Aorta (tissue), 5 donors: ENCODE measurements at places on chromosomes 11 and 22. TPM values are rescaled to one million over a fixed set of nuclear protein-coding genes. Genes with fewer than 3 reads are reported as not detected.

TMEM191C gene
- 0.55 TPM for total RNA-seq

- no peak for DNase-seq
These were observed 6.0 kb upstream of the SGSM3 start for GRCh38 chr22:40364431-40364830.

- DNase-seq = no peak
These were observed 54.9 kb downstream of the TRIM44 start for GRCh38 chr11:35717520-35717919.

TUB gene
- 12.9 TPM for total RNA-seq

- DNase-seq = no peak
These were observed 49.7 kb downstream of the EXT2 start for GRCh38 chr11:44145011-44145775.

LRRC10B gene
- 2.8 TPM for total RNA-seq

MMP8 gene
- 0.42 TPM for total RNA-seq

ACTN3 gene
- total RNA-seq = 3.0 TPM

DNA sequence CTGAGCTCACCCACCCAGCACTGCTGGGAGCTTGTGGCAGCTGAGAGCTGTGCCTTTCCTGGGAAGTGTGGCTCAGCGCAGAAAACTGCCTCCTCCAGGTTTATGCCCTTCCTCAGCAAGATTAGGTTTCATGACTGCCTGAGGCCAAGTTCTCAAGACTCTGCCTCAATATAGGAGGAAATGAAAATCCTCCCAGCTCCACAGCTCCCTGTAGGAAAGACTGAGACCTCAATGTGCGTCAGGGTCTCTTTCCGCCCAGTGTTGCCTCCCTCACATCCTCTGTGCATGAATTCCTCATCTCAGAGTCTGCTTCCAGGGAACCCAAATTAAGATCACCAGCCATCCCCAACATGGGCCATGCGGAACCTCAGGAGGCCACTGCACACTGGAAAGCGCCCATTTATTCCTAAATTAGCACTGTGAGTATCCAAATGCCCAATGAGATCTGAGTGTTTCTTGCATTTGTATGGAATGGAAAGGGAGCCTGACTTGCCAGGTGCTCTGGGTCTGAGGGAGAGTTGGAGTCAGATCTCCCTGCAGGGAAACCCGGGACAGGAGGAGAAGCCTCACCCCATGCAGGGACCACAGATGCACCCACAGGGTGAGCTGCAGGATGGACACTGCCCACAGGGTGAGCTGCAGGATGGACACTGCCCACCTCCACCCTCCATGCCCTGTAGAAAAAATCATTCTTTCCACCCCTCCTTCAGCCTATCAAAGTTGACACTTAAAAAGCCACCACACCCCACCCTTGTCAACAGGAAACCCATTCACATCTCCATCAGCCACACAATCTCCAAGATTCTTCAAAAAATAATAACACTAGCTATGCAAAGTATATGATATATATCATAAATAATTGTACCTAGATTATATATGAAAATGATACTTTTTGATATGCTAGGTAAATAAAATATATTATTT is 97.4 kb upstream of the IGLL5 start:
- DNase-seq = no peak

DNA sequence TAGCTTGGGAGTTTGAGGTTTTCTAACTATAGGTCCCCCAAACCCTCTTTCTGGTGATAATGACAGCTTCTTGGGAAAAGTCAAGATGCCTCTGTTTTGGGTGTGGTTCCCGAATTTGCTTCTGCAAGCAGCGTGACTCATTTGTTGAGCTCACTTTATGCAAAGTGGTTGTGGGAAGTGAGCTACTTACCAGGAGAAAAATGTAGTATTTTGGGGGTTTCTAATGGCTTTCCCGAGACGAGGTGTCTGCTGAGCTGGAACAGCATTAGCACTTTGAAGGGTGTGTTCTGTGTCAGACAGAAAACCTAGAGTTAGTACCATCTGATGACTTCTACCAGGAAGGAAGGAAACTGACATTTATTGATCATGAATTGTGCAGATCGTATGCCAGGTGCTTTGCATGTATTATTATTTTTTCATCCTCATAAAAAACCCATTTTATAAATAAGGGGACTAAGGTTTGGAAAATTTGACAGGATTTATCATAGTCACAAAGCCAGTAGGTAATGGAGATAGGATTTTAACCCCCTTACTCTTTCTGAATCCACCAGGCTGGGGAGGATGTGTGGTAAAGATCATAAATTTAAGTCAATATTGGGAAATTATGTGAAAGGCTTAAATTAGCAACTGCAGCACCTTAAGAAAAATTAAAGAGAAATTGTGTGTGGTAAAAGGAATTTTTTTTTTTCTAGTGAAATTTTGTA is 108.8 kb upstream of the CD44 start:
- DNase-seq = no peak

- DNase-seq = no peak
These were observed 74.8 kb downstream of the KIAA1671 start for GRCh38 chr22:25027043-25027906.

- no peak for DNase-seq
These were observed 31.8 kb upstream of the FLI1 start for GRCh38 chr11:128662076-128662475.

DNA sequence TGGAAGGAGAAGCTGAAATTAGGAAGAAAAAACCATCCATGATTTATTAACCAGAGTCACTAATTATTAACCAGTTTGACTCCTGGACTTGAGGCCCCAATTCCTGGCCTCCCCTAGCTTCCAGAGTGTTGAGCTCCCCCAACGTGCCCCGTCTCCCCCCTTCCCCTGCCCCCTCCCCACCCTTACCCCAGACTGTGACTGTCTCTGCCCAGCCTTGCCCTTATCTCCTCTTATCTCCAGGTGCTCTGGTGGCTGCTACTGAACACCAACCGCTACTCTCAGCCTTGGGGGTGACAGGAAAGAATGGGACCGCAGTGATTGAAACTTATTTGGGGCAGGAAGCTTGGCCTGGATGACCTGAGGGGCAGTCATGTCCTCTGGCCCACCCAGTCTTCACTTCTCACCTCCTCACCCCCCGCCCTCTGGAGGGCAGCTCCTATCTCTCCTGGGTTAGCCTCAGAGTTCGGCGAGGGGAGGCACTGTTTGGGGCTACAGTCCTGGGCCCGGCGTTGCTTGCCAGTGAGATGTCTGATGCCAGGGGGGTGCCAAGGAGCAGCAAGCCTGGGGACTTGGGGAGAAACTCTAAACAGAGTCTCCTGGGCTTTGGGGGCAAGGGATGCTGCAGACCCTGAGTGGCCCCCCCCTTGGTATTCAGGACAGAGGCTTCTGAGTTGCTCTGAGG is 15.5 kb downstream of the NECTIN1 start:
- no peak for DNase-seq

DNA sequence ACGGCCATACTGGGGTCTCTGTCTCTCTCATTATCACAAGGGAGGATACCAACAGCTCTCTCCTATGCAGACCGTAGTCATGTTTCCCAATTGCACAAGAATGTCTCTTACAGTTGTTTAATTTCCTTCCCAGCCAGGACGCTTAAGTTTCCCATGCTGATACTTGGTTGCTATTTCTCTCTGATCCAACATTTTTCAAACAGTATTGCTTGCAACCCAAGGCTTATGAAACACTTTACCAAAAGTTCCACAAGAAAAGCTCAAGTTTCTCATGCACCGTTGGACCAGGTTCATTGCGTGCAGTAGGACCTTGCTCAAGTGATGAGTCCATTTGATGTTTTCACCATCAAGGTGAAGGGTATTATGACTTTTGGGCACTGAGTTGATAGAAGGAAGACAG is 46.6 kb downstream of the GGTLC2 start:
- no peak for DNase-seq

DNA sequence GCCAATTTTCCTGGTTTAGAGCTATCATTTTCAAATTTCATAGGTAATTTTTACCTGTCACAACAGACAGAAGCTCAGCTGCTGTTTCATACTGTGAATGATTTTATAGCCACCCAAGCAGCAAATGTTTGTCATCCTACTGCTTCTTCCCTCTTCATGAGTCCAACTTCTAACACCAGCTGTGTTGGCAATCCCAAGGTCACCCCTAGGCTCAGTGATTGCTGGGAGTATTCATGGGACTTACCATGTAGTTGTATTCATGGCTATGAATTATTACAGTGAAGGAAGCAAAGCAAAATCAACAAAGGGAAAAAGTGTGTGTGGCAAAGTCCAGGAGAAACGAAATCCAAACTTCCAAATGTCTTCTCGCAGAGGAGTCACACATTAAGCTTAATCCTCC is 28.5 kb downstream of the CUL5 start:
- DNase-seq = no peak

CCDC89 gene
- total RNA-seq = 1.1 TPM

YAP1 gene
- 393 TPM for total RNA-seq

DNA sequence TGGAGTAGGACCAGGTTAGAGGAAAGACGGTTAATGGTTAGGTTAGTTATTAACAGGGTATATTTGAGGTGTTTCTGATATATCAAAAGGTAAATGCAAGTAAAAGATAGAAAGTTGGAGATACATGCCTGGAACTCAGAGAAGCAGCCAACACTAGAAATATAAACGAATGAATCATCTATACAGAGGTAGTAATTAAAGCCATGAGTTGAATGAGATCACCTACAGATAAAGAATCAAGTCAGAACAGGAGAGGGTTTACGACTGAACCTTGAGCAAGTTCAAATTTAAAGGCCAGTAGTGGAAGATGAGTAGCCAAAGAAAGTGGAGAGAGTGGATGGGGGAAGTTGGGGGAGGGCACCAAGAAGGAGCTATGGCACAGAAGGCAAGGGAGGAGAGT is 73.9 kb downstream of the SPON1 start:
- DNase-seq = no peak

DNA sequence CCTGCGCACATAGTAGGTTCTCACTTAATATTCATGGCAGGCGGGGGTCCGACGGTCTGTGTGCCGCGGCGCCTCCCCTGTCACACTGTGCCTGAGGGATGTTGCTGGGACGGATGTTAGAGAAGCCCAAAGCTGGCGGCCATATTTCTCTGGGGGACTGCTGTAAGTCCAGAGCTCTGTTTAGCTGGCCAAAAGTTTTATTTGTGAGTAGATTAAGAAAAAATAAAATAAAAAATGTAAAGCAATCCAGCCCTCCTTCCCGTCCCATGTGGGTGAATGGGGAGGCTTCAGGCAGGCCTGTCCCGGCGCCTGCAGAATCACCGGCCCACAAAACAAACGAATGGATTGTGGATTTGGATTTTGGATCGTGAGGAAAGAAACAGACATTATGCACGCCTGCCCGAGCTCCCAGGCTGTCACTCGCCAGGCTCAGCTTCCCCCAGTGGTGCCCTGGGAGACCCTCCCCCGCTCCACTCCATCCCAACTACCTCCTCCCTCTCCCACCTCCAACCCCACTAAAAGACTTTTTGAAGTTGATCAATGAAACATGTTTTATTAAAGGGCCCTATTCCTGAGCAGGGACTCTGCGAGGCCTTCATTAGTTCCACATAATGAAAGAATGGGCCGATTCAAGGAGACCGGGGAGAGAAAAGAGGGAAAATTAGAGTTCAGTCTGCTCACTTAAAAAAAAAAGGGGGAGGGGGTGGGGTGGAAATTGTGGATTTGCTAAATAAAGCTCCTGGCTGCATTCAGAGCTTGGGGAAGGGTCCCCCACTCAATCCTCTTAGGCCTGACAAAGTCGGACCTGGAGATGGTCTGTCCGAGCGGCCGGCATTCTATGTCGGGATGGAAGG is 20.4 kb upstream of the SCUBE1 start:
- no peak for DNase-seq

- no peak for DNase-seq
These were observed 42.0 kb downstream of the MCHR1 start for GRCh38 chr22:40721266-40721665.

GRCh38 chr22:32744176-32744959 is 57.1 kb upstream of the TIMP3 start:
- no peak for DNase-seq

MAPK11 gene
- total RNA-seq = 23.2 TPM

- DNase-seq = peak; percentile 53
These were observed 6.9 kb upstream of the TOMM22 start for GRCh38 chr22:38674888-38675287.

DNA sequence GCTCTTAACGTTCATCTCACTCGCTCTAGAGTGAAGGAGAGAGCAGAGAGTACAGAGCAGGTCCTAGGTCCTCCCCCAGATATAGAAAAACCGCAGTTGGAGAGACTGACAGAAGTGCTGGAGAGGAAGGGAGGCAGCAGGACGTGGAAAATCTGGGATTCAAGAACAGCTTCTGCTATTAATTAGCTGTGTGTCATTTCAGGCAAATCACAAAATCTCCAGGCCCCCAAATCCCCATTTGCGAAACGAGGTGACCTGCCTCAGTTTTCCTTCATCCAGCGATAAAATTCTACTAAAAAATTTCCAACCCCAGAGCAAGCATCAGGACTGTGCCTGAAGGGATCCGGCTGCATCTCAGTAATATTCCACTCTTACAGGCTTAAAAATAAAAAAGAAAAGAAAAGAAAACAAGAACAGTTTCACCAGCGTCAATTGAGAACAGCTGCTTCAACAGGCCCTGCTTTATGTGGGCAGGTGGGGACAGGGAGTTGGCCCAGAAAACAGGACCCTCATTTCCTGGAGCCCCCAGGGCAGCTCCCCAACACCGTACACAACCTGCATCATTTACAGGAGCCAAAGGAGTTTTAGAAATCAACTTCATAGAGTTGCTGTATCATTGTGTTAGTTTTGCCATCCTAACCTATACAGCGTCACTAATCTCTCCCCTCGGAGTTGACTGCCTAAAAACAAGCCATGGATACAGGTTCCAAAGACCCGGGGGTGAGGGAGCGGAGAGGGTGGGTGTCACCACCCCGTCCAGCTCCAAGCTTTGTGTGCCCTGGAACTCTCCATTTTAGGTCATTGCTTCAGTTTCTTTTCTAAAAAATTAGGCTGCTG is 2.3 kb upstream of the MALAT1 start:
- peak; percentile 41 for DNase-seq

APOL4 gene
- total RNA-seq = 10.5 TPM

GRCh38 chr22:30008401-30008800 is 71.9 kb upstream of the HORMAD2 start:
- no peak for DNase-seq

RASL10A gene
- total RNA-seq = 3.0 TPM

NEFH gene
- 0.36 TPM for total RNA-seq

DNA sequence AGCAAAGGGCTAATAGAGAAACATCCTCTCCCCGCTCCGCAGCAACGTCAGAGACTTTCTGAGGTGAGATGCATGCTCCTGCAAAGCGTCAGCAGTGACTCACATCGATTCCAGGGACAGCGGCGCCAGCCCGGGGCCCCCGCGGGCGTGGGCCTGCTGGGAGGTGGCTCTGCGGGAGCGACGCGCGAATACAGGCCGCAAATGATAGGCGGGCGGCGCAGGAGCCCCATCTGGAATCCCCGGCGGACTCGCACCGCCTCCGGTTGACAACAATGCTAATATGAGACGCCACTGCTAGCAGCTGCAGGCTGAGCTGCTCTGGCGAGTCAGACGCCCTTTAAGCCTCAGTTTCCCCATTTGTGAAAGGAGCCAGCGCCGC is 557 bp downstream of the RANGAP1 start:
- DNase-seq = peak; percentile 87
